HCT116 (cell line): ENCODE measurements at places on chromosomes 2 and 18. TPM values are rescaled to one million over a fixed set of nuclear protein-coding genes. Genes with fewer than 3 reads are reported as not detected.

The CETN1 gene
- total RNA-seq, result not detected

- DNase-seq, result peak; percentile 52
- H3K4me1 ChIP-seq, result peaks cover 23% of the 10 kb centered on the region
- no peak overlapping the region for H3K4me3 ChIP-seq
- H3K27ac ChIP-seq, result no peak overlapping the region
- H3K27me3 ChIP-seq, result no peaks in the 10 kb centered on the region
- H3K36me3 ChIP-seq, result no peaks in the 10 kb centered on the region
These were observed 114.1 kb upstream of the NDUFV2 start for GRCh38 chr18:8988260-8988871.

- no peak for DNase-seq
- no peaks in the 10 kb centered on the region for H3K27me3 ChIP-seq
- peak overlapping the region; percentile 58; the same call in 1 of the 2 replicates for H3K27ac ChIP-seq
- peaks cover 63% of the 10 kb centered on the region for H3K4me1 ChIP-seq
- H3K4me3 ChIP-seq, result no peak overlapping the region; the same call in 1 of the 2 replicates
These were observed 178.6 kb downstream of the NEDD4L start for GRCh38 chr18:58222432-58223125.

The EFEMP1 gene
- total RNA-seq, result 0.34 TPM

- peaks cover 5% of the 10 kb centered on the region; the same call in 1 of the 2 replicates for H3K36me3 ChIP-seq
- no peaks in the 10 kb centered on the region for H3K4me1 ChIP-seq
- H3K27me3 ChIP-seq, result no peaks in the 10 kb centered on the region
- DNase-seq, result no peak
- H3K4me3 ChIP-seq, result no peak overlapping the region
- no peak overlapping the region for H3K27ac ChIP-seq
These were observed 98.9 kb downstream of the ABI2 start for GRCh38 chr2:203427061-203427460.

- 0 out of 2 replicates have a peak, but pooled peaks cover 3% of the 10 kb centered on the region for H3K27me3 ChIP-seq
- no peak overlapping the region for H3K27ac ChIP-seq
- DNase-seq, result no peak
- no peaks in the 10 kb centered on the region for H3K36me3 ChIP-seq
These were observed 287.5 kb upstream of the SALL3 start for GRCh38 chr18:78692105-78692504.

The MTERF4 gene
- total RNA-seq, result 25.5 TPM

The GNAL gene
- 4.6 TPM for total RNA-seq

GRCh38 chr2:215290980-215291599, 20.8 kb upstream of the ATIC start:
- H3K27ac ChIP-seq, result no peak overlapping the region
- peaks cover under 1% of the 10 kb centered on the region; the same call in 1 of the 2 replicates for H3K4me1 ChIP-seq
- H3K4me3 ChIP-seq, result no peak overlapping the region
- no peaks in the 10 kb centered on the region for H3K36me3 ChIP-seq
- H3K27me3 ChIP-seq, result no peaks in the 10 kb centered on the region

- H3K4me1 ChIP-seq, result no peaks in the 10 kb centered on the region
- H3K4me3 ChIP-seq, result no peak overlapping the region
- no peaks in the 10 kb centered on the region for H3K36me3 ChIP-seq
- no peak overlapping the region for H3K27ac ChIP-seq
- no peak for DNase-seq
These were observed 28.9 kb downstream of the LDLRAD4 start for GRCh38 chr18:13247506-13247905.

DNA sequence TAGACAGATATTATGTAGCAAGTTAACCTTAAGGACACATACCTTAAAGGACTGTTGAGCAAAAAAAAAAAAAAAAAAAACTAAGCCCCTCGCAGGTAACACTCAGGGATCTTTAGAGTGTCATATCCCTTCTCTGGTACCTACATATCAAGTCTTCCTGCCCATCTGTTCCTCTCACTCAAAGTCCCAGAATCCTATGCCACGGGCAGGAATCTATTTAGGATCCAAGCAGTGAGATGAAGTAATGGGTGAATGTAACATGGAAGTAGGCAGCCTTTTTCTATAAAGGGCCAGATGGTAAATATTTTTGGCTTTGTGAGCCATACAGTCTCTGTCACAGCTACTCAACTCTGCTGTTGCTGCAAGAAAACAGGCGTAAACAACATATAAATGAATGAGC, 496.7 kb downstream of the STK39 start:
- no peak overlapping the region for H3K27ac ChIP-seq
- no peaks in the 10 kb centered on the region for H3K4me1 ChIP-seq
- H3K36me3 ChIP-seq, result no peaks in the 10 kb centered on the region
- H3K27me3 ChIP-seq, result peaks cover 55% of the 10 kb centered on the region
- no peak for DNase-seq
- no peak overlapping the region for H3K4me3 ChIP-seq

GRCh38 chr2:238635647-238636051, 208.9 kb downstream of the ASB1 start:
- H3K4me3 ChIP-seq, result no peak overlapping the region
- no peaks in the 10 kb centered on the region for H3K27me3 ChIP-seq
- no peak overlapping the region for H3K27ac ChIP-seq
- no peak for DNase-seq
- H3K4me1 ChIP-seq, result no peaks in the 10 kb centered on the region

DNA sequence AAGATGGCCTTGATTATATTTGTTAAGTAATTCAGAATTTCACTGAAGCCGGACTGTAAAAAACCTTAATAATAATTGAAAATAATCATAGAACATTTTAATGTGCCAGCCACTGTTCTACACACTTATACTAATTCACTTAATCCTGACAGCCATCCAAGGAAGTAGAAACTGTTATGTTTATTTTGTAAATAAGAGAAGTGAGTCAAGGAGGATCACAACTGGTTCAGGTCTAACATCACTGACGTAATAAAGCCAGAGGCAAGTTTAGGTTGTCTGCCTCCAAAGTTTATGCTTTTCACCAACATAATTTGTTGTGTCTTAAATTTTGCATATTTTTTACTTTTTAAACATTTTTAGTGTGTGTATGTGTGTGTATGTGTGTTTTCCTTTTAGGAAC, 436.1 kb downstream of the LRRTM4 start:
- no peaks in the 10 kb centered on the region for H3K27me3 ChIP-seq
- DNase-seq, result no peak
- no peaks in the 10 kb centered on the region for H3K4me1 ChIP-seq
- no peaks in the 10 kb centered on the region for H3K36me3 ChIP-seq
- H3K4me3 ChIP-seq, result no peak overlapping the region

The ALPG gene
- total RNA-seq, result 0.10 TPM

The VAMP5 gene
- total RNA-seq, result 1.9 TPM

- no peaks in the 10 kb centered on the region for H3K27me3 ChIP-seq
- no peak for DNase-seq
- no peak overlapping the region for H3K4me3 ChIP-seq
- no peak overlapping the region for H3K27ac ChIP-seq
- H3K36me3 ChIP-seq, result no peaks in the 10 kb centered on the region
These were observed 287.2 kb downstream of the RDH14 start for GRCh38 chr2:18273205-18273604.

- H3K27ac ChIP-seq, result no peak overlapping the region
- H3K27me3 ChIP-seq, result no peaks in the 10 kb centered on the region
- peaks cover 17% of the 10 kb centered on the region for H3K4me1 ChIP-seq
- no peak for DNase-seq
- peaks cover 19% of the 10 kb centered on the region; the same call in 1 of the 2 replicates for H3K36me3 ChIP-seq
- no peak overlapping the region for H3K4me3 ChIP-seq
These were observed 39.3 kb downstream of the CENPO start for GRCh38 chr2:24832521-24832920.

- DNase-seq, result no peak
- H3K27me3 ChIP-seq, result no peaks in the 10 kb centered on the region
- H3K36me3 ChIP-seq, result no peaks in the 10 kb centered on the region
These were observed 15.1 kb upstream of the WDR33 start for GRCh38 chr2:127826047-127826446.

GRCh38 chr2:180124273-180125139, 117.4 kb upstream of the CWC22 start:
- no peak overlapping the region for H3K27ac ChIP-seq
- no peaks in the 10 kb centered on the region for H3K27me3 ChIP-seq
- no peaks in the 10 kb centered on the region for H3K36me3 ChIP-seq

GRCh38 chr18:41170346-41170745, 784.7 kb upstream of the PIK3C3 start:
- no peaks in the 10 kb centered on the region for H3K4me1 ChIP-seq
- H3K27me3 ChIP-seq, result no peaks in the 10 kb centered on the region
- no peak overlapping the region for H3K4me3 ChIP-seq
- H3K27ac ChIP-seq, result no peak overlapping the region

- no peak overlapping the region for H3K4me3 ChIP-seq
- H3K36me3 ChIP-seq, result peaks cover 51% of the 10 kb centered on the region
- H3K27ac ChIP-seq, result no peak overlapping the region
- no peak for DNase-seq
- no peaks in the 10 kb centered on the region for H3K27me3 ChIP-seq
These were observed 21.2 kb downstream of the STAMBP start for GRCh38 chr2:73850009-73850408.

- H3K27me3 ChIP-seq, result no peaks in the 10 kb centered on the region; the same call in 1 of the 2 replicates
- no peaks in the 10 kb centered on the region for H3K36me3 ChIP-seq
- no peak overlapping the region for H3K4me3 ChIP-seq
These were observed 5.2 kb upstream of the RUFY4 start for GRCh38 chr2:218063896-218064295.
